ENCODE measurements at places on chromosomes 6 and 20. TPM values are rescaled to one million over a fixed set of nuclear protein-coding genes. Genes with fewer than 3 reads are reported as not detected.

The GRIK2 gene
- 15.1 TPM for polyA plus RNA-seq

The ARMC2 gene
- polyA plus RNA-seq, result 2.7 TPM

The ALDH8A1 gene
- polyA plus RNA-seq, result 1.2 TPM

The TCF21 gene
- not detected for polyA plus RNA-seq

The DACT2 gene
- not detected for polyA plus RNA-seq

The C20orf144 gene
- polyA plus RNA-seq, result not detected

The EFCAB8 gene
- not detected for polyA plus RNA-seq

The PACRG gene
- 9.0 TPM for polyA plus RNA-seq

The CTCFL gene
- polyA plus RNA-seq, result 0.63 TPM

The BTNL2 gene
- not detected for polyA plus RNA-seq

The CD40 gene
- 1.5 TPM for polyA plus RNA-seq

The HLA-G gene
- not detected for polyA plus RNA-seq

All from Purkinje cell (primary cell).